ENCODE measurements at places on chromosomes 7 and 10.

GRCh38 chr7:151814400-151815009, 62.4 kb downstream of the PRKAG2 start:
- no peak for DNase-seq

DNA sequence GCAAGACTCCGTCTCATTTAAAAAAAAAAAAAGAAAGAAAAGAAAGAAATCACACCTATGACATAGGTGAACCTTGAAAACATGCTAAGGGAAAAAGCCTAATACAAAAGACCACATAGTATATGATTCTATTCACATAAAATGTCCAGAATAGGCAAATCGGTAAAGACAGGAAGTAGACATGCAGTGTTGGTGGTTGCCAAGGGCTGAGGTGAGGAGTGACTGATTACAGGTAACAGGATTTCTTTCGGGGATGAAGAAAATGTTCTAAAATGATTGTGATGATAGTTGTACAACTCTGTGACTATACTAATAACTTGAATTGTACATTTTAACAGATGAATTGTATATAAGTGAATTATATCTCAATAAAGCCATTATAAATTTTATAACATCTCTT, 3.3 kb downstream of the XPNPEP1 start:
- no peak for DNase-seq

- DNase-seq = no peak
Measured at GRCh38 chr10:78011065-78011464, 18.2 kb downstream of the POLR3A start.

- no peak for DNase-seq
Measured at GRCh38 chr7:157731126-157731525, 394.3 kb downstream of the DNAJB6 start.

- DNase-seq = no peak
Measured at GRCh38 chr7:64882341-64883112, 20.5 kb upstream of the ZNF273 start.

DNA sequence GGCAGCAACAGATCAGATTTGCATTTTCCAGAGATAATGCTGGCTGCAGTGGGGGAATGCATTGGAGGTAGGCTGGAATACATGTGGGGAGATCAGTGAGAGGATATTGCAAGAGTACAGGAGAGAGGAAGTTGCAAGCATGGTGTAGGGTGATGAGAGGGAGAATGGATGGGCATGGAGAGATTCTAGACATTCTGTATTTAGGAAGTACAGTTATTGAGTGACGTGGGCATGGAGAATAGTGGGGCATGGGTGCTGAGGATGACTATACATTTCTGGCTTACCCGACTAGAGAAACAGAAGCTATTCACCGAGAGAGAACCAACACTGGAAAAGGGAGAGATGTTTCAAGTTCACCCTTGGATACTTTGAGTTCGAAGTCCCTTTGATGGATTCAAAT, 116.9 kb upstream of the SVIL start:
- DNase-seq = no peak

- DNase-seq = no peak
Measured at GRCh38 chr10:60098677-60099601, 192.6 kb upstream of the CCDC6 start.

- no peak for DNase-seq
Measured at GRCh38 chr10:104334965-104335650, 3.2 kb downstream of the ITPRIP start.

- DNase-seq = no peak
Measured at GRCh38 chr7:154990964-154991540, 11.9 kb downstream of the PAXIP1 start.

DNA sequence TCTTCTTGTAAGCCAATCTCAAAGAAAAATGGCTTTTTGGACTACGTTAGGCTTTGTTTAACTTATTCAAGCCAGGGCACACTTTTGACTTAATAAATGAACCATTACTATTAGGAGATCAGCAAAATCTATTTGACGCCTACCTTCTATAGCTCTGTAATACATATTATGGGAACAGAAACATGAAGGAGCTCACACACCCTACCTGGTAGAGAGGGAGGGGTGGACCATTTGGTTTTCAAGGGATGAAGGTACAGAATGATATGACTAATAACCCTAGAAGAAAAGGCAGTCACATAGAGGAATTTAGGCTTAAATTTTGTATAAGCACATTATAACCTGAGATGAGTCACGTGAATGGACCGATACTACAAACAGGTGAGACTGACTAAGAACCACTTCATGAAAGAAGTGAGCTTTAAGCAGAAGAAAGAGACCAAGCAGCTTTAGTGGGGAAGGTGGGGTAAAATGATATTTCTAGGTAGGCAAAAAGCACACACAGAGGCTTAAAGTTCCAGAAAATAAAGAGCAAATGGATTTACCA, 106.8 kb upstream of the CTTNBP2 start:
- no peak for DNase-seq

DNA sequence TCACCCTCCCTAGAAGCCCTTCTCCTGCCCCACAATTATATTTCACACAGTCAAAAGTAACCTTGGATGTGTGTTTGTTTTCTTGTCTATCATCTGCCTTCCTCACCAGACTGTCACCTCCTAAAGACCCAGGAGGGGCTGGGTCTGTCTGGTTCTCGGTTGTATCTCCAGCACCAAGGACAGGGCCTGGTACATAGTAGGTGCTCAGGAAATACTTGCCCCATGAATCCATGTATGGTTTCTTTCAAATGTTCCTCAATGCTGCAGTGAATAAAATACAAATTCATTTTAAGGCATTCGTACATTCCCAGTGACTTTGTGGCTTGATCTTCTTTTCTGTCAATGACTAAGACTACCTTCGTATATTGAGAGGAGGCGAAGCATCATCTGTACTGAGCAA, 122.9 kb upstream of the ZNF716 start:
- no peak for DNase-seq

DNA sequence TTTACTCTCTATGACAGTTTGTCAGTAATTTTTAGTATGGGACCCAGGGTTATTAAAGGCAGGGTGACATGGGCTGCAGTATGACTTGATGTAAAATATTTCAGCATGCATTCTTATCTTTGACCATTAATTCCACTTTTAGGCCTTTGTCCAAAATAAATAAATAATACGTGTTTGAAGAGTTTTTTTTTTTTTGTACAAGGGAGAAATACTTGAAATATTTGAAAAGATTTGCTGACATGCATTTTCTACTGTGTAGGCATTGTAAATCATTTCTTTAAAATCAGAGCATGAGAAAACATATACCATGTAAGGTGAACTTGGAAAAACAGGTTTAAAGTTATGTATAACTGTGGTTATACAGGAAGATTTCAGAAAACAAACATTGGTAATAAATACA, 23.5 kb downstream of the NRG3 start:
- no peak for DNase-seq

DNA sequence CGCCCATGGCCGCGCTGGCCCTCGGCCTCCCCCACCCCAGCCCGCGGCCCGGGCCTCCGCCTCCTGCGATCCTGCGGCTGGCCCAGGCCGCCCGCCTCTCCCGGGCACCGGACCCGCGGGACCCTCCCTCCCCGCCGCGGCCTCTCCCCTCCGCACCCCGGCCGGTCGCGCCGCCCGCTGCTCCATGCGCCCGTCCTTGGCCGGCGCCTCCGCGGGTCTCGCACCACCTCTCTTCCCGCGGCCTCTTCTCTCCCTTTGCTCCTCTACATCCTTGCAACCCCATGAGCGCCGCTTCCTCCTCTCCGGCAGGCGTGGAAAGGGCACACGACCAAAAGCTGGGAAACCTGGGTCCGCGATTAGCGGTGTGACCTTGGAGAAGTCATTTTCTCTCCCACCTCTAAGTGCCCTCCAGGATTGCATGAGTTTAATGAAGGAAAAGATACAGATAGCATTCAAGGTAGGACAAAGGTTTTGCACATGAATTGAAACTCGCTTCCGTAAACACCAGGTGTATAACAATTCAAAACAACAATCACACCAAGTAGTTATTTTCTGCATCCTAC, 448 bp upstream of the SRPK2 start:
- DNase-seq = no peak

DNA sequence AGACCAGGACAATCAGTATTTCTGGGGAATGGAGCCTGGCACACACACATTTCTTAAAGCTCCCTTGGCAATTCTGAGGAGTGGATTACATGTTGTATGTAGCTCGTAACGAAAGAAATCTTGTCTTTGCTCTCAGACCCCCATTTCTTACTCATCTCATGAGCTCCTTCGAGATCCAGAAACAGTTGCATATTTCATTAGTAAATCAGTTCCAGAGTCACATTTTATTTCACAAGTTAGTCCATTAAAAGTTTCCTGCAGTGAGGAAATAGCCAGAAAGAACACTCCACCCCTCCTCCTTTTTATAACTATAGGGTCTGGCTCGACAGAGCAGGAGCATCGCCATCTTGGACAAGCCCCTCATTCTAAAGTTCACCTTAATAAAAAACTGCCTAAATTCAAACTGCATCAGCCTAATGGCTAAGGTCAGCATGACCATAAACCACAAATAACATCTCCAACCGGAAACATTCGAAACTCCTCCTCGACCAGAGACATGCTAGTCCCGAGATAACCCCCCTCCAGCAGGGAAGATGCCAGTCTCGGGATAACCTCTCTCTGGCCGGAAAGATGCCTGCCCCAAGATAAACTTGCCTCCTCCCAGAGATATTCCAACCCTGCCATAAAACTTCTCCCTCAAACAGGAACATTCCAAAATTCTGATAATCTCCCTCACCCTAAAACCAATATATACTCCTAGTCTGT, 7.4 kb downstream of the EGFR start:
- DNase-seq = no peak

DNA sequence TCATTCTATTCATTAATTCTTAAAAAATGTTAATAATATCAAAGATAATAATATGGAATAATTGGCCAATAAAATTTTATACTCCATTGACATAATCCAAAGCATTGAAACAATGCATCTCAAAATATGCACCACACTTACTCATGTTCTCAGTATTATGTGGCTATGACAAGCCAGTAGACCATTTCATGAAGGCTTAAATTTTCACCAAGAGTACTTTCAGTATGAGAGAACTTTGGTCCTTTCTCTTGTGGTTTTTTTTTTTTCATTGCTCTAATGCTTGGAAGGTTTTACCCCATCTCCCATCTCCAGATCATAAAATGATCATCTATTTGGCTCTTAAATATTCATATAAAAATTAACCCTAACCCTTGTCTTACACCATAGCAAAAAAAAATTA, 45.5 kb upstream of the TMEM140 start:
- no peak for DNase-seq

DNA sequence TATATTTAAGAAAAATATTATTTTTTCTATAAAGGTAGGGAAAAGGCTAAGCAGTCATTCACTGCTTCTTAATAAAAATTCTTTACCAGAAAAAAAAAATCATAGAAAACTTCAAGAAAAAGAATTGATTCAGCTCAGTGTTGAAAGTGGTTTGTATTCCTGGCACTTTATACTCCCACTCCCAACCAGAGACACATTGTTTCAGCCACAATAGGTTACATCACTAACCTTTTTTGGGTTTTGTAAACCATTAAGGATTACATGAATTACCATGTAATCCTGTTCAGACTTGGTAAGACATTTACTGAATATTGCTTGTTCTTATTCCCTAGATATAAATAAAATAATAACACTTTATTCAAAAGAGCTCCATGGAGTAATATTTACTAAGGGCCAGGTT, 46.6 kb downstream of the MINPP1 start:
- no peak for DNase-seq

DNA sequence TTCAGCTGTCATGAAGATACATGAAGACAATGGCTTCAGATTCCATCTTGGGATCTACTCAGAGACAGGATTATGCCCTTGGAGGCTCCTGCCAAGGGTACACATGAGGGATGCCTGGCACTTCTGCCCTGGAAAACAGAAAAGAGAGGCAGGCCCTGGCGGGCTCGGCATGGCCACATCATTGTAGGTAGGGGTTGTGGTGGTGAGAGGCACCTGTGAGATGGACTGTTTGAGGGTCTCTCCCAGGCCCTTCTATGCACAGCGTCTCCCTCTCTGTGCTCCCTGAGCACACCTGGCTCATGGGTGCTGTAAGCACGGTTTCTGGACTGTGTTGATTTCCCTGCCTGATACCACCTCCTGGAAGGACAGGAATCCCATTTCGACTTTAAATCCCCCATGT, 304.3 kb downstream of the GLRX3 start:
- no peak for DNase-seq

DNA sequence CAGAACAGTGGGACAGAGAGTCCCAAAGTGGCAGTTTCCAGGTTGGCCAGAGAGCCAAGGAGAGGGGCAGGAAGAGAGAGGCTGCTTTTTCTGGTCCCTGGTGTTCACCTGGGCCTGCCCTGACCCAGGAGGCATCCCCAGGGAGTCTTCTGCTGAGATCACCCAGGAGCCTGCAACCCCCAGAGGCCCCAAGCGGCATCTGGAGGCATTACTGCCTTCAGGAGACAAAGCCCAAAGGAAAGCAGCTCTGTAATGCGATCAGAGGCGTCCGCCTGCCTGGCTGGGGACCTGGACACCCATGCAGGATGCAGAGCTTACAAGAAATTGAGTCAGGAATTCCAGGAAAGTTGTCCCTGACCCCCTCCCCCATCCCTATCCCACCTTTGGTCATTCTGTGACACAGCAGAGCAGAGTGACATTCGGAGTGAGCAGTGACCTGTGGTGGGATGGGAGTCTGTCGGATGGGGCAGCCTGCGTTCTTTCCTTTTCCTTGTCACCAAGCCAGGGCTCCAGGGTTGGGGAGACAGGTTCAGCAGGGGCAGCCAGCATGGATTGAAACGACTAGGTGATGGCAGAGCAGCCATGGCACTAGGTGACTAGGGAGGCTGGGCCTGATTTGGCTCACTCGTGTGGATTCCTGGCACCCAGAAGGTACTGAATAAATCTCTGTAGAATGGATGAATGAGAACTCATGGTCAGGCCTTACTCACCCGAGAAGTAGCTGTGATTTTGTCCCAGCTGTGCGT, 10.4 kb downstream of the UNC5B start:
- DNase-seq = no peak

- no peak for DNase-seq
Measured at GRCh38 chr7:112505495-112505894, 24.7 kb downstream of the LSMEM1 start.

- DNase-seq = no peak
Measured at GRCh38 chr10:88243836-88244730, 339.0 kb downstream of the RNLS start.

DNA sequence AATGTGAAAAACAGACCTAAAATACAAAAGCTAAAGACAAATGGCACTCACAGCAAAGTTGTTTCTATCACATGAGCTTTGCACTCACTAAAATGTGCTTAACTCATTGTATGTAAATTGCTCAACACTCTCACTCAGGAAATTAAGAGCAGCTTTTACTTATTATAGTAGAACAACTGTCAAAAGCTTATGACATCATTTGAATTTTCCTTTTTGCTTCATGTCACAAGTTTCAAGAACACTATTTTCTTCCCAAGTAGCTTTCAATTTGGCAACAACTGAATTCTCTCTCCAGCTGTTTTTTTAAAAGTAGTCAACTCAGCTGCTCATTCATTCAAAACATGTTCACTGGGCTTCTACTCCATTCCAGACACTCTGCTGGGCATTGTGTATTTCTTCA, 46.9 kb downstream of the ATE1 start:
- no peak for DNase-seq

DNA sequence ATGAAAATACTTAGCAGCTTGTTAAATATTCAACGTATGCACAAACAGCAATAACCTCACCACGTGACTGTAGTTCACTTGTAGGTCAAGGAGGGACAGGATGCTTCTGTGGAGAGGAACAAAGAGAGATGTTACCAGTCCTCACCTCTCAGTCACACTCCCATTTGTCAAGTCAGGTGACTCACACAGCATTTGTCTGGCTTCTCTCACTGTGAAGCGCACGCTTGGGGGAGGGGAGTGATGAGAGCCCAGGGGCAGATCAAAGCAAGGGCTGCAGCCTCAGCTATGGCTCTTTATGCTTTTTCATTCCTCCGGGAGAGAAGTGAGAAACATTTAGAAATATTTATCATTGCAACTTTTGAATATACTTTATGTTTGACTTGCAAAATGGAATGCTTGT, 2.9 kb upstream of the RBM20 start:
- no peak for DNase-seq
